B cell (primary cell): ENCODE measurements at places on chromosomes 13 and 19. TPM values are rescaled to one million over a fixed set of nuclear protein-coding genes. Genes with fewer than 3 reads are reported as not detected.

The ILF3 gene
- total RNA-seq: 359 and 378 TPM in 2 replicates

The ICAM5 gene
- total RNA-seq: 0.34 and 0.54 TPM in 2 replicates

The C13orf46 gene
- total RNA-seq: 4.8 and 5.4 TPM in 2 replicates

The ACP5 gene
- total RNA-seq: 151 and 158 TPM in 2 replicates

The FAM83E gene
- 1.5 and 4.1 TPM in 2 replicates for total RNA-seq

The CBARP gene
- total RNA-seq: 0.12 TPM in 1 of 2 replicates, not detected in the other

The RNF17 gene
- not detected in 2 replicates for total RNA-seq

The ZNF66 gene
- 25.0 and 27.7 TPM in 2 replicates for total RNA-seq

The ZNF470 gene
- 6.9 and 11.9 TPM in 2 replicates for total RNA-seq

The GPR32 gene
- total RNA-seq: not detected in 2 replicates

The MAP2K2 gene
- total RNA-seq: 137 and 138 TPM in 2 replicates

The RXFP2 gene
- not detected in 2 replicates for total RNA-seq
